Activated naive CD8-positive, alpha-beta T cell treated with anti-CD3 and anti-CD28 coated beads for 36 hours (primary cell): ENCODE measurements at places on chromosomes 3 and 15.

DNA sequence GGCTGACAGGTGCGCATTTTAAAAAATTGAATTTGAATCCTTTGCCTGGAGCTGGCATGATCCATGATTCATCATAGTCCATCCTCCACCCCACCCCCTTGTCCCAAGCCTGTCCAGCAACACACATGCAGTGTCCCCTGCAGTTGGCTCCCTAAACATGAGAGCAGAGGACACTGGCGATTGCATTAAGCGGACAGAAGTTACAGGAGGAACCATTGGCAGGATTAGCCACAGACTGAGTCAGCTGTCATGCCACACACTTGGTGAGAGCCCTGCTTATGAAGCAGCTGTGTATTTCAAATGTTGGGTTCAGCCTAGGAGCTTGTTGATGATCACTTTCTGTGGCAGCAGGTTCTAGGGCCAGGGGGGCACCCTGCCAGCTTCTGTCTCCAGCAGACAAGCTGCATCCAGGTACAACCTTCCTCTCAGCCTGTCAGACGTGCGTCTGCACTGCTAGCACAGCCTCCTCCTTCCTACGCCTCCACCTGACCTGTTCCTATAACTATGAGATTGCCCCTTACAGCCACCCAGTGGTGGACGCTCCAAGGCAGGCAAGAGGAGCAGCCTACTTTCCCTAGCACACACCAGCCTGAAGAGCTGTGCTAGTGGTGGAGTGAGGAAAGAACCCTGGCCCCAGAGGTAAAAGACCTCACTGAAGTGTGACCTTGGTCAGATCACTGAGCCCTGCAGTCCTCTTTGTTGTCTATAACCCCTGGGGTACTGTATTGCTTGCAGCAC, 121.9 kb downstream of the SLCO3A1 start:
- no peaks in the 10 kb centered on the region for H3K27me3 ChIP-seq
- H3K4me3 ChIP-seq: no peak overlapping the region
- H3K4me1 ChIP-seq: no peaks in the 10 kb centered on the region

GRCh38 chr3:46365737-46366524, 4.8 kb upstream of the CCR5 start:
- peaks cover 22% of the 10 kb centered on the region for H3K4me1 ChIP-seq
- DNase-seq: no peak
- no peak overlapping the region for H3K4me3 ChIP-seq
- H3K27me3 ChIP-seq: peaks cover 4% of the 10 kb centered on the region
- no peak overlapping the region for H3K27ac ChIP-seq
- no peaks in the 10 kb centered on the region for H3K36me3 ChIP-seq

- H3K27ac ChIP-seq: no peak overlapping the region
- H3K36me3 ChIP-seq: no peaks in the 10 kb centered on the region
- H3K27me3 ChIP-seq: peaks cover 2% of the 10 kb centered on the region
- no peak overlapping the region for H3K4me3 ChIP-seq
Measured at GRCh38 chr15:45743426-45744235, 108.8 kb downstream of the SQOR start.

DNA sequence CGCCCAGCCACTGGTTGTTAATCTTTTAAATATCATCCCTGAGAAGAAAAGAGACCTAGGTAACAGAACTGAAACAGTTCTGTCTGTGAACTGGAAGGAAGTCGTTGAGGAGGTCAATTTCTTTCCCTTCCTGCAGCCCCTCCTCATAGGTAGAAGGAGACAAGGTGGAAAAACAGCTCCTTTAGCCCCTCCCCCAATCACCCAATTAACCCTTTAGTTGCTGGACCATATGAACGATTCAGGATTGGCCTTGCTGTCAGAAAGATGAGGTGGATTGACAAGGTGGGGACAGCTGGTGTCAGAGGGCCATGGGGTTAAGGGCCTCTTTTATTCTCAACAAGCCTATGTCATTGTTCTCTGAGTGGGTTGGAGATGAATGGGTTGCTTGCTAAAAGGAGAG, 36.0 kb upstream of the ZNF445 start:
- H3K4me1 ChIP-seq: peaks cover 17% of the 10 kb centered on the region
- no peak overlapping the region for H3K27ac ChIP-seq
- peaks cover 3% of the 10 kb centered on the region for H3K27me3 ChIP-seq
- H3K4me3 ChIP-seq: no peak overlapping the region
- DNase-seq: no peak
- H3K36me3 ChIP-seq: no peaks in the 10 kb centered on the region

- no peaks in the 10 kb centered on the region for H3K36me3 ChIP-seq
- H3K27ac ChIP-seq: no peak overlapping the region
- H3K4me1 ChIP-seq: no peaks in the 10 kb centered on the region
- DNase-seq: no peak
- H3K27me3 ChIP-seq: no peaks in the 10 kb centered on the region
- no peak overlapping the region for H3K4me3 ChIP-seq
Measured at GRCh38 chr3:85533586-85533985, 574.8 kb downstream of the CADM2 start.

DNA sequence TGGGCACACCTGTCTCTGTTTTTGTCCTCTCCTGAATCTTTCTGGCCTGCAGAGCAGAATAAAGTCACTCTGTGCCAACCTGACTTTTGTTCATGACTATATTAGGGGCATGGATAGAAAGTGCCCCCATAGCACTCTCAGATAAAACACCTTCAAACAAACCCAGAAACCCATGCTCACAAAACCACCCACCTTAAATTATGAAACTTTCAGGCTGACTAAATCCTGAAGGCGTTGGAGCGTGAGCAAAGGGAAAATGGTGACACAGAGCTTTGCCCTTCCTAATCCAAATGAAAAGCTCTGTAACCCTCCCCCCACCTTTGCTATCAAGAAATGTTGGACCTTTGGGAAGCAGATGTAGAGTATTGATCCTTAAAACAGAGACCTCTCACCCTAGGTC, 138.9 kb downstream of the IGF1R start:
- no peak for DNase-seq
- H3K36me3 ChIP-seq: no peaks in the 10 kb centered on the region
- H3K27ac ChIP-seq: peak overlapping the region; percentile 15
- no peaks in the 10 kb centered on the region for H3K27me3 ChIP-seq

DNA sequence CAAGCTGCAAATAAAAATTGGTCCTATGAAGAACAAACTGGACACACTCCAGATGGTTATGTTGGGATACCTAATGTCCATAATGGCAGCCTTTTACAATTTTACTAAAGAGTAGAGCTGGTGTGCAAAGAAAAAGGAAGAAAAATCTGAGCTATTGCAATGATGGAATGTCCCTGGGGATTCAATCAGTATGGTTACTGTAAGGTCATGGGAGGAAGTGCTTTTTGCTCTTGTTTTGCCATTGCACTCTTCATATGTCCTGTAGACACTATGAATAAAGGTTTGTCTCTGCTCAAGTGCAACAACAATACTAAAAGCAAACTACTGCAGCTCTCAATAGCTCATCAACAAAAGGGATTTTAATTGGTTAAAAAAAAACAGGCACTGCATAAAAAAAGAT, 5.4 kb downstream of the PFN2 start:
- H3K36me3 ChIP-seq: no peaks in the 10 kb centered on the region
- H3K4me1 ChIP-seq: peaks cover 15% of the 10 kb centered on the region
- H3K27ac ChIP-seq: no peak overlapping the region
- H3K4me3 ChIP-seq: no peak overlapping the region

DNA sequence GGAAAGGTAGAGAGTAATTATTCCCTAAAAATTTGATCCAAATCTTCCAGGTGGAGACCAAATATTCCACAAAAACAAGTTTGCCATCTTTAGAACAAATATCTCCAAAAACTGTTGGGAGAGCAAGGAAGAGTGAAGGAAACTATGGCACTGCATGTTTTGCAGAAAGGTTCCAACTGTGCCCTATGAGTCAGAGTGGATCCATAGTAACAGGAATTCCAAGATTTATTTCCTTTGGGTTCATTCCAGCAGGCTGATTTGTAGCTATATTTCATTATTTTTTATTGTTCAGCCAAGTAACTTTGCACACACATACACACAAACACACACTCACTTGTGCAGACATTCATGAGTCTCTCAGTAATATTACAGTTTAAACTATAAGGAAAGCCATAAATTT, 459.7 kb upstream of the EPHA6 start:
- no peaks in the 10 kb centered on the region for H3K4me1 ChIP-seq
- H3K36me3 ChIP-seq: no peaks in the 10 kb centered on the region
- H3K27me3 ChIP-seq: no peaks in the 10 kb centered on the region
- H3K4me3 ChIP-seq: no peak overlapping the region
- no peak for DNase-seq

- peaks cover 17% of the 10 kb centered on the region for H3K27me3 ChIP-seq
- no peaks in the 10 kb centered on the region for H3K36me3 ChIP-seq
- DNase-seq: no peak
- H3K4me3 ChIP-seq: no peak overlapping the region
- H3K4me1 ChIP-seq: no peaks in the 10 kb centered on the region
Measured at GRCh38 chr15:94673801-94674200, 442.4 kb downstream of the MCTP2 start.

DNA sequence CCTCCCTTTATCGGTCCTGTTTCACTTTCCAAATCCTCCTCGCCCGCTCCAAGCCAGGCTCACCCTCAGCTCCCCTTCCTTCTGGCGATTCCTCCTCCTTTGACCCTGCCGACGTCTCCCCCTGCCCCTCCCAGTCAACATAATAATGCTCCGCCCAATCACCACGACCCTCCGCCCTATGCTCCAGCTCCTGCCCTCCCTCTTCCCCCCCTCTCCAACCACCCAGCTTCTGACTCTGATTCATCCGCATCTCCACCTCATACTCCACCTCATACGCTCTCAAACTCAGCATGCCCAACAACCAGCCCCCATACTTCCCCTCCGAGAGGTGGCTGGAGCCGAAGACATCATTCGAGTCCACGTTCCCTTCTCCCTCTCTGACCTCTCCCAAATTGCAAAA, 7.1 kb upstream of the AADAC start:
- H3K36me3 ChIP-seq: peaks cover 2% of the 10 kb centered on the region
- peaks cover 6% of the 10 kb centered on the region for H3K27me3 ChIP-seq
- H3K27ac ChIP-seq: no peak overlapping the region
- H3K4me1 ChIP-seq: no peaks in the 10 kb centered on the region

DNA sequence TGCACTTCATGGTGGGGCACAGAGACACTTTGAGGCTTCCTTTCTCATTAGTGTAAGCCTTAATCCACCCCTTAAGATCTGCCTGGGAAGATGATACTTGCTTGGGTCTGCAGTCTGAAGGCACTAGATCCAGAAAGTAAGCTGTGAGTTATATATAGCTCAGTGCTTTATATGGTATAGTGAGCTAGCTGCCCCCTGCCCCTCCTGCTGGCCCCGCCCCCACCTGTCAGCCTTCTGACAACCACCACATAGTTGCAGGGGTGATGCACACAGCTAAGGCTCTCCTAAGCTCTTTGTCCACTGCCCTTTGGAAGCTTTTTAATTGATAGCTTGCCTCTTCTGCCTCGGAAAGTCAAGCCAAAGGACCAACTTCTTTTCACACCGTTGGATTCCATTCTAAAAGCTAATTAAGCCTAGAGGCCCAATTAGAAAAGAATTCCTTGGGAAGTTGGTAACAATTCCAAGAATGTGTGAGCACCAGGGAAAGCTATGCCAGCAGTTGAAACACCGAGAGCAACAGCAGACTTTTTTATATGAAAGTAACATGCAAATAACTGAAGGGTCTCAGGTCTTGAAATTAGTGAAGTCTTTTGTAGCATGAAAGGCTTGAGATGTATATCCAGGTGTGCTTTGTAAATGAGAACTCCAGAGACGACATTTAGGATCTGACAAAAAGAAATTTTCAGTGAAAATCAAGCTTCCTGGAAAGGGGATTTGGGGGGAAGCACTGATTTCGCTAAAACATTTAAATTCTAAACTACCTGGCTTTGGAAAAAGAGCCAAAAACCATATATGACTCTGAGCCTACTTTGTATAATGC, 2.3 kb downstream of the TPM1 start:
- DNase-seq: no peak
- no peaks in the 10 kb centered on the region for H3K36me3 ChIP-seq
- H3K27ac ChIP-seq: no peak overlapping the region
- H3K4me1 ChIP-seq: peaks cover 21% of the 10 kb centered on the region
- H3K4me3 ChIP-seq: no peak overlapping the region

GRCh38 chr15:55457401-55458022, 49.2 kb downstream of the PIERCE2 start:
- H3K27ac ChIP-seq: no peak overlapping the region
- no peak overlapping the region for H3K4me3 ChIP-seq
- H3K4me1 ChIP-seq: no peaks in the 10 kb centered on the region
- no peaks in the 10 kb centered on the region for H3K27me3 ChIP-seq
- peaks cover 4% of the 10 kb centered on the region for H3K36me3 ChIP-seq
- no peak for DNase-seq

DNA sequence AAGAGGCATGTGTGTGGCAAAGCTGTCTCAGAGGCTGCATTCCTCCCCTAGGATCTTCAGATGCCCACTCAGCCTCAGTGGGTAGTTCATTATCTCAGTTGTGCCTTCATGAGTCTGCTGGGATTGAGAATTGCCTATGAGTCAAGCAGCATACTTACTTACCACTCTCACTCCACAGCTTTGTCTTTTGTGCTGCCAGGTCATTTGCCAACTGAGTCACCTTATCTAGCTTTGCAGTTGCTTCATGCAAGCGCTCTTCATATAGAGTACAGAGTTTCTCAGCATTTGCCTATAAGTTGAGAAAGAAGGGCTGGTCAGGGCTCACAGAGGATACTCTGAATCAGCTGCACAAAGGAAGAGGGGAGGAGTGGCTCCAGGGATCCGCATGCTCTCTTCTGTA, 89.5 kb downstream of the MYH15 start:
- H3K4me3 ChIP-seq: no peak overlapping the region
- no peak overlapping the region for H3K27ac ChIP-seq
- H3K4me1 ChIP-seq: peaks cover 12% of the 10 kb centered on the region
- H3K27me3 ChIP-seq: no peaks in the 10 kb centered on the region
- H3K36me3 ChIP-seq: no peaks in the 10 kb centered on the region

DNA sequence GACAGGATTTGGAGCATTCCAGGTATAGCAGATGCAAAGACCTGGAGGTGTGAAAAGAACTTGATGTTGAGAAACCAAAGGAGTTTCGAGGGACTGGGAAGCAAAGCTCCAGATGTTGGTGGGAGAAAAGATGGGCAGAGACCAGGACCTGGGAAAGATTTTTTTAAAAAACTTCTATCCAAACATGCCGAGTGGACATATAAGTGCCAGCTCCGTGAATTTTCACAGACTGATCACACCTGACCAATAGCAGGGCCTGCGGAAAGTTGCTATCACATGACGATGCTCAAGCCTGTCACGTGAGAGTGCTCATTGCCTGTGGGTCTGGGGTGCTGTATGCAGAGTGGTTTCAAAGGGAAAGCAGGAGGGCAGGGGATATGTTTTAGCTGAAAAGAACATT, 19.9 kb downstream of the SMAD6 start:
- no peak overlapping the region for H3K4me3 ChIP-seq
- H3K36me3 ChIP-seq: no peaks in the 10 kb centered on the region
- H3K4me1 ChIP-seq: peaks cover 5% of the 10 kb centered on the region
